ENCODE measurements at places on chromosomes 7 and 10.

DNA sequence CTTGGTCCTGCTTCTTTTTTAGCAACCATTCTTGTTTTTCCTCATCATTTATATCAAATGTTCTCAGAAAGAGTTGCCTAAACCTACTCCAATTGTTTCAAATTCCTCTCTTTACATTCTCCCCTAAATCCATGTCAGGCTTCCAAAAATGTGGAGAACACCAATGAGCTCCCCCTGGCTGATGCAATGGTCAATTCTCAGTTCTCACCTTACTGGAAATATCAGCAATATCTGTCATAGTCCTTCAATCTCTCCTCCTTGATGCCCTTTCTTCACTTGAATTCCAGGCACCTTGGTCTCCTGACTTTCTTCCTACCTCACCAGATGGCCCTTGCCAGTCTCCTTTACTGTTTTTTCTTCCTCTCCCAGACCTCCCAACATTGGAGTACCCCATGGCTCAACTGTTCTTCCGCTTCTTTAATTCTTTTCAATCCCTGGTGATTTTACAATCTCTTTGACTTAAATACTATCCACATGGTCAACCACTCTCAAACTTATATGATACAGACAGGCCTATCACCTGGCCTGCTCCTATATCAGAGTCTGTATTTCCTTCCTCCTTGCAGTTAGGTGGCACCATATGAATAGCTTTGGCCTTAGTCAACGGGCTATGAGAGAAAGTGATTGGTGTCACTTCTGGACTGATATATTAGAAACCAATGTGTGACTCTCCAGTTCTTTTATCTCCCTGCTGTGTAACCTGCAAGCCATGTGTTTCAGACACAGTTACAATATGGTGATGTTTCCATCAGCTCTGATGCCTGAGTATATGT is 47.4 kb upstream of the CAV2 start:
- peak; percentile 8 for DNase-seq

DNA sequence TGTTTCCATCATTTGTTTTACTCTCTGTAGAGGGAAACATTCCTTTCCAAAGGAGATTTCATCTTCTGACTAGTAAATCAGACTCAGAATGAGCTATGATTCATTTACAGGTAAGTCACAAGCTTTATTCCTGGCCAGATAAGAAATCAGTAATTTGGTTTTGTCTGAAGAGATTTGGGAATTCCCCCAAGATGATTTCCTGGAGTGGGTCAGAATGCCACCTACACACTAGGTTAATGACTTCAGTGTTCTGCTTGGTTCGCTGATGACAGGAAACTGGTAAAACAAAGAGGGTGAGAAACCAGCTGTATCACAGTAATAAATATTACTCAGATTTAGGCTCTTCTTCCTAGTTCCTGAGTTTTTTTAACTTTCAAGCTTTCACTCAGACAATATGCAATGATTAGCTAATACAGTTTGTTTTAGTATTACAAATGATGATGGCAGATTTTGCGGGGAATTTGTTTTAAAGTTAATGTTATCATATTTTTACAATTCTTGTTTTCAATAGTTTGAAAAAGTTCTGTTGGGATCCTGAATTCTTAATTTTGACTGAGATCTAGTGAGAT is 8.3 kb upstream of the ASZ1 start:
- no peak for DNase-seq

GRCh38 chr10:88386204-88386788 is 196.8 kb downstream of the RNLS start:
- DNase-seq: no peak

DNA sequence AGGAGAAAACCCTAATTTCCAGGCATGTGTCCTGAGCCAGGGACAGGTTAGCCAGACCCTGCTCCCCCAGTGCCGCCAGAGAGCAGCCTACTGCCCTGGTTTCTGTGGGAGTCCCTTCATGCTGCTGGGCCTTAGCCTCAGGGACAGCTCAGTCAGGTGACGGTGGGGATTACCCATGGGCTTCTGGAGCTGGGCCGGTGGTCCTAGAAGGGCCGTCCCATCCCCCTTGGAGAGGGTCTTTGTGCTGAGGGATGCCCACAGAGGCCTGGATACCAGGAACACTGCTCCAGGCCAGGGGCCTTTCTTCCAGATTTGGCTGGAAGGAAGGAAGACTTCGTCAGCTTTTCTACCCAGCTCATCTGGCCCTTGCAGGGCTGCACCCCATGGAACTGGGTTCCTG is 71.4 kb upstream of the ZNF722 start:
- no peak for DNase-seq

Data from T47D (cell line).